ENCODE measurements at places on chromosomes 3 and 15. TPM values are rescaled to one million over a fixed set of nuclear protein-coding genes. Genes with fewer than 3 reads are reported as not detected.

Gene LNP1
- 2.0 TPM for total RNA-seq

Gene WDR72
- 1.1 TPM for total RNA-seq

Gene CPA3
- not detected for total RNA-seq

Gene ZNF592
- 42.3 TPM for total RNA-seq

Gene TRH
- 1.7 TPM for total RNA-seq

Gene PFKFB4
- total RNA-seq, result 40.3 TPM

- DNase-seq, result no peak
Observed at GRCh38 chr3:192817506-192817905, 90.2 kb upstream of the FGF12 start.

- DNase-seq, result no peak
Observed at GRCh38 chr3:177449360-177450006, 252.2 kb upstream of the TBL1XR1 start.

- DNase-seq, result no peak
Observed at GRCh38 chr3:141305436-141305835, 62.9 kb upstream of the ZBTB38 start.

- DNase-seq, result no peak
Observed at GRCh38 chr3:141292356-141293058, 60.9 kb downstream of the PXYLP1 start.

DNA sequence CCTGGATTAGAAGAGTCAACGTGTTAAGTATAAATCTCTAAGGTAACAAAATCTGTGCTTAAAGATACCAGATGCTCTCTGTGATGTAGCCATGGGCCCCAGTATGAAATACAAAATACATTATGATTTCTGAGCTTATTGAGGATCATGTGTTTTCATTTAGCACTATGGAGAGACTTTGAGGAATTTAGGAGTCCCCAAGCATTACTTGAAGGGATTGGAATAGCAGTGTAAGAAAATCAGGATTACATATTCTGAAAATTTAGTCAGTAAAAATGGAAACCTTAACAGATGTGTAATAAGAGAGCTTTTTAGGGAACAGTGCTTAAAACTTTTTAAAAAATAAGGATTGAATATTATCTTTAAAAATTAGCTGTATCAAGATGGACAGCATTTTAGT lies 35.5 kb downstream of the ECT2 start:
- DNase-seq, result no peak

All from glutamatergic neuron (in vitro differentiated cells).